ENCODE measurements at places on chromosomes 5 and 9.

GRCh38 chr5:159274676-159275075 lies 11.6 kb downstream of the UBLCP1 start:
- DNase-seq, result no peak

DNA sequence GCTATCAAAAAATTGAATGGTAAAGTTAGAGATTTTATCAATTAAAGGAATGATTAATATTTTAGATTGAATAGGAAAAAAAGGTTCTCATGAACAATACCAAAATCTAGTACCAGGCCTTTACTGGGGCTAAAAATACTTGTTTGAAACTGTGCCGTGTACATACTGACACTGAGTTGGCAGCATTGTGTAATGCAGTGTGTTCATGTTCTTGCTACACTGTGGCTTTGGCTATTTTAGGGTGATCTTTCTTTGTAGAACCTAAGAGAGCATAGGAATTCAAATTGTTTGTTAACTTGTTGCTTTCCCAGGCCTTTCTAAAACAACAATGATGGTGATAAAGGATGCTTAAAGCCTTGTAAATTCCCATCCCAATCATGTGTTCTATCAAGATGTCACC lies 80.9 kb downstream of the KIF4B start:
- DNase-seq, result no peak

DNA sequence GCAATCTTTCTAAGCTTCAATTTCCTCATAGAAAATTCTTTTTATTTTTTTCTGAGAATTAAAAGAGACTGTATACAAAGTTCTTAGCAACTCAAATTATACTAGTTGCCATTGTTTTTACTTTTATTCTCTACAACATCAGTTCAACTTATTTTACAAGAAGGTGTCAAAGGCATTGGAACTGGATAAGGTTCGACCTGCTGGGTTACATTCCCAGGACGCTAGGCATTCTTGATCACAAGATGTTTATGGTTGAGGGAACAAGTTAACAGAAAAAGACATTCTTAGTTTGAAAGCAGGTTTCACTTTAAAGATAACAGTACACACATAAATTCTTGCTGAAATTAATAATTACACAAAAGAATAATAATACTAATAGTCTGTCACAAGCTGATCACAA lies 163.5 kb upstream of the SNX2 start:
- no peak for DNase-seq

DNA sequence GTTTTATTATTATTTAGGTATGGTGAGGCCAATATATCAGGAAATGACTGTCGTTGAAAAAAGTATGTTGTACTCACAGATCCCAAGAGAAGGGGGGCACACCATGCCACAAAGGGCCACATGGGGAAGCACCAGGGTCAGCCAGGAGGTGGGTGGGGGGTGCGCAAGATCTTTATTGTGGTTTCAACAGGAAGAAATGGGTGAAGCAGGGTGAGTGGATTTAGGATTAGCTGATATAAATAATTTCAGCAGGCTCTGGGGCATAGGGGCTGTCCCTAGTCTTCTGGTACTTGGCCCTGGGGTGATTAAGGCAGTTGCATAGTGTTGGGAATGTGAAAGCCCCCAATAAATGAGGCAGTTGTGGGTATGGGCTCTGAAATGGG lies 8.6 kb downstream of the PDCD1LG2 start:
- no peak for DNase-seq

- DNase-seq, result no peak
Observed at GRCh38 chr5:145984072-145984471, 47.7 kb downstream of the SH3RF2 start.

GRCh38 chr5:7395432-7395946 lies 449 bp upstream of the ADCY2 start:
- no peak for DNase-seq

GRCh38 chr5:104859437-104859836 lies 1296.8 kb upstream of the NUDT12 start:
- DNase-seq, result no peak

DNA sequence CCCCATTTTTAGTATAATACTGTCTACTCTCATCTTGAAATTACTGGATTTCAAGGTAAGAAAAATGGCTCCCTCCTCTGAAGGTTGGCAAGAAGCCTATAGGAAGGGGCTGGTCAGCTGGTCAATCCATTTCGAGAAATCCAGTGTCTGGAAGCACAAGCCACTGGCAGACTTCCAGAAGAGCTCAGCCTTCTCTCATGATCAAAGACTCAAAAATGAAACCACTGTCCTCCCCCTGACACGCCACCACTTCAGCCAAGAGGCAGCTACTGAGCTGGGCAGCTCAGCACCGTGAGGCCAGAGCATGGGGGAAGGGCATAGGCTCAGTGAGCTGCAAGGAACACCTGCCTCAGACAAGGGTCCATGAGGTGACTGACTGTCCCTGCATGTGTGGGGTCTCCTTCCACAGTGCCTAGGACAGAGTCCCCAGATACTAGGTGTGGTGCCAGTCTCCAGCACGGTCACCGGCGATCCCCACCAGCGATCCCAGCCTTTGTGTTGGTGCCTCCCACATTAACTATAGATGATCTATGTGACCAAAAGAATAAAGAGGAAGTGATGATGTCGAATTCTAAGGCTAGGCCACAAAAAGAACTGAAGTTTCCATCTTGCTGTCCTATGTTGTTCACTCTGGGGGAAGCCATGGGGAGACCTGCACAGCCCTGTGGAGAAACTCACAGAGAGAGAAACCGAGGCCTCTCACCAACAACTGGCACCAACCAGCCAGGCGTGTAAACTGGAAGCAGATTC lies 100.1 kb upstream of the LRRTM2 start:
- no peak for DNase-seq

- no peak for DNase-seq
Observed at GRCh38 chr9:82981552-82981951, 81.4 kb downstream of the RASEF start.

- DNase-seq, result no peak
Observed at GRCh38 chr9:16031486-16031885, 478.6 kb downstream of the CCDC171 start.

DNA sequence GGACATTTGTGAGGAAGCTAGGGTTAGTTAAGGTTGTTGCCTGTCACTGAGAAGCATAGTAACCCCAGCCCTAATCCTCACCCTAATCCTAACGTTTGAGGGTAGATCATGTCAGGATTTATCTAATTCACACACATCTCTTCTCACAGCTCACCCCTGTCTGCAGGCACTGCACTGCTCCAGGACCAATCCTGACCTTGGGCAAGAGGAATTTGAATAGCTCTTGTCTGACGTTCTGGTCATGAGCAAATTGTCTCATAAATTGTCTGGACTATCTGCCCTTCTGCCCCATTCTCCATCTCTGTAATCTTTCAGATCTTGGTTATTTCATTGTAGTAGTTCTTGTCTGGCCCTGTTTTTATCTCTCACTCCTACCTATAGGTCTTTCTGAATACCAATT lies 18.7 kb downstream of the CRHBP start:
- no peak for DNase-seq

DNA sequence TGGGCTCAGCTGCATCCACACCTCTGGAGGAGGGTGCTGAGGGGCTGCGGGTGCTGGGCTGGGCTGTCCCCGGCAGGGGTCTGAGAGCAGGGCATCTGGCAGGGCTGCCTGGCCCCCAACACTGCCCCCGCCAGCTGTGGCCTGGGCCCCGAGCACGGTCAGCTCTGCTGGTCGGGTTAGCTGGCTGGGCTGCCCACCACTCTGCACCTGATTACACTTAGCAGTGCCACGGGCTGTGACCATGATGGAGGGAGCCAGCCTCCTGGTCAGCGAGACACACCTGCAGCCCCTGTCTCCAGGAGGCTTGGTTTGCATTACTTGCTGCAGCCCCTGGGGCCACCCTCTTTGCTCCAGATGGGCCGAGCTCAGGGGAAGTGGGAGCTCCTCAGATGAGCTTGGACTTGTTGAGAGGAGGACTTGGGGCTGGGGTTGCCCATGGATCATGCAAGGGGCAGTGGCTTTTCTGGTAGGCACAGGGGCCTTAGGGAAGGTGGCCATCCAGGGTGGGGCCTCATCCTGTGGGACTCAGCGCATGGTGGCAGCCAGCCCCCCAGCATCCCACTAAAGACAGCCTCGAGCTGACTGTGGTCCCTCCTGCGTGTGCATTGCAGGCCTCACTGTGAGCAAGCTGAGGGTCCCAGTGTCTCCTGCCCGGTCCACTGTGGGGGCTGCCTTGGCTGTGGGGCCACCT lies 132.0 kb upstream of the FAM120A start:
- no peak for DNase-seq

GRCh38 chr9:121886759-121887485 lies 206.2 kb downstream of the TTLL11 start:
- no peak for DNase-seq

DNA sequence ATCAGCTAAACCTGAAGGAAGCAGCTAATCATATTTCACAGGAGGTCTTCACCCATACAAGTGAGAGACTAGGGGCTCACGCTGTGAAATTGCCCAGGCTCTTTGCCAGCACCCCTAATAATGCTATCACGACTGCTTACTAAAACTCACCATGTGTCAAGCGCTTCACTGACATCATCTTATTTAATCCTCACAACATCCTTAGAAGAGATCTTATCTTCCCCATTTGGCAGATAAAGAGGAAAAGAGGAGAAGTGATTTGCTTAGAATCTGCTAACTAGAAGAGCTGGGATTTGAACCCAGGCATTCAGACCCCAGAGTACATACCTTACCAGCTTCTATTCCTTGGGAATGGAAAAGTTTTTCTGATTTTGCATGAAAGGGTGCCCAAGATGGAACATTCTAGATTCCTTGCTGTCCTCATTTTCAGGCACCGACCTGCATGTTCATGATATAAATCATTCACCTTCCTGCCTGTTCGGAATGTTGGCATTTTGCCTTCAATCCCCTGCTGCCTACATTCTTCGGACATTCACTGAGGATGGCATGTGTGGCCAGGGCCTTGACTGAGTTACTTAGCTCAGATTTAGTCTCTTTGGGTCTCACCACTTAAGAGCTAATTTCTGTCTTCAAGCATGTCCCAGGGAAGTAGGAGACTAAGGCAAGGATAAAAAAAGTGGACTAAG lies 88.1 kb downstream of the SH3TC2 start:
- no peak for DNase-seq

GRCh38 chr9:30575691-30576090 lies 1808.8 kb upstream of the ACO1 start:
- DNase-seq, result no peak
